ENCODE measurements at places on chromosomes 12 and 14.

GRCh38 chr12:98154850-98155249, 360.5 kb upstream of the TMPO start:
- no peak for DNase-seq

DNA sequence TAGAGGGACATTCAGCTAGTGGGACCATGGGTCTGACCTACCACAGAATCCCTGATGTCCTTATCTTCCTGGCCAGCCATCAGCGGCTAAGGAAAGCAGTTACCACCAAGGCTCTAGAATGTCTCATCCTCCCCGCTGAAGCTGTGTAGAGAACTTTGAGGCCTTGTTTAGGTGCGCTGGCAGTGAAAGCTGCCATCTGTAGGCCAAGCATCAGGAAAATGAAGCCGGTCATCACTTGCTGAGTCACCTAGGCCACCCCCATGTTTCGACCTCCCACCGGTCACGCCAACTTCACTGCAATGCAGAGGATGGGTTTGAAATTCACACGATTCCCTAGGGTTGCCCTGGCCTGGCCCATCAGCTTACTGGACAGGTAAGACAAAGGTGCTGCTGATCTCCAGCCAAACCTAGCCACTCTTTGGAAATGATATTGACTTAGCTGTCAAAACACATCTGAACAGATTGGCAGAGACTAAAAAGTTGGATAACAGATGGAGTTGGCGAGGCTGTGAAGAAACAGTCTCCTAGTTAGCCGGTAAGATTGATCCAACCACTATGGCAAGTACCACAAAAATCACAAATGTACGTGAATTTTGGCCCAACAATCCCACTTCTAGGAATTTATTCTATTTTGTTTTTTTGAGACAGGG, 52.0 kb downstream of the NOS1 start:
- DNase-seq, result no peak

DNA sequence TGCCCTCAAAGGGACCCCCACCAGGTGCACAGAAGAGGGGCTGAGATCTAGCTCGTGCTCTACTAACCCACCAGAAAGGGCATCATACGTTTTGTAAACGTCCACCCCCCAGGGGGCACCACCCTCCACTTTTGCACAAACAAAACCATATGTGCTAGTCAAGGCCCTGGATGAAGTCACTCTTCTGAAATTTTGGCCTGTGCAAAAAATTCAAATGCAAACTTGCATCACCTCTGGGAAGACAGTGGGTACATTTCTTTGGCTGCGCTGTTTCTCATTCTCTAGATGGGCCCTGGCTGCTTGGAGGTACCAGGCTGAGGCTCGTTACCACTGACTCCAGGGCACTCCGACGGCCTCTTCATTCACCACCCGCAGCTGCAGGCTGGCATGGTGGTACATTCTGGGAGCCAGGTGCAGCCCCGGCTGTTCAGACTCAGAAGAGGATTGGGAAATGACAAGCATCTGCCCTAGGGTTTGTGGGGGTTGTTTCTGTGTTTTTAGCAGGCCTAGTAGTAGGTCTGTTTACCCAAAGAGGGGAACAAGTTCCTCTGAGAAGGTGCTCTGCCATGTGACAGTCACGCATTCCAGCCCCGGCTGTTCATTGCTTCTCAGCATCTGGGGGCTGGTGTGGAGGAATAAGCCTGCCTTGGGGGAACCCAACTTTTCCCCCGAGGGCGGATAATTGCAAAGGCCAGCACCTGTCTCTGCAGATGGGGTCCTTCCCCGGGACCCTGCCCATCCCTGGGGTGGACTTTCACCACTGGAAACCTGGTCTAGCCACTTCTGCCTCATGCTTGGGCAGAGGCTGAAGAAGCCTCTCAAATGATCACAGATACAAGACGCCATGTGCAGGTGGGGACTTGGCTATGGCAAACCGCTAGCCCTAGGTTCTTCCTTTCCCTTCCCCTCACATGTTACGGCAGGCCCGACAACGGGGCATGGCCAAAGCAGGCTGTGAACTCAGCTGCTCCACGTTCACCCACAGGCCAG, 147.6 kb downstream of the DPF3 start:
- DNase-seq, result no peak

DNA sequence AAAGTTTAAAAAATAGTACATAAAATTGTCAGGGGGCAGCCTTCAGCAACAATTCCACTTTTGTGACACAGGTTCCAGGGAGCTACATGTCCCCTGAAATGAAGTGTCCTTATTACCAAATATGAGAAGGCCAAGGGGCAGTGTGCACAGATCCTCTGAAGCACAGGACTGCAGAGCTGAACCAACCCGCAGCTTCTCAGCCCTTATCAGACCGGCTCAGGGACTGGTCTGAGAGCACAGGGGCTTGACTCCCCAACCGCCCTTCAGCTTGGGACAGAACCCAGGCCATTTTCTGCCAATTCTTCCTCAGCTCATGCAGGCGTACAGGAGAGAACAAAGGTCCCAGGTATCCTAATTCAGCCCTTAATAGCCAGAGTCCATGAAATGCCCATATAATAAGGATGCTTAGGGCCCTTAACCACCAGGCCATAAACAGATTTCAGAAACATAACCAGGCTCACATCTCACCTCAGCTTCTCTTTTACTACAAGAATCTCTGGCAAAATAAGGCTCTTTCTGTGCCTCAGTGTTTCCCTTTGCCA, 221.3 kb downstream of the ANO2 start:
- DNase-seq, result no peak

DNA sequence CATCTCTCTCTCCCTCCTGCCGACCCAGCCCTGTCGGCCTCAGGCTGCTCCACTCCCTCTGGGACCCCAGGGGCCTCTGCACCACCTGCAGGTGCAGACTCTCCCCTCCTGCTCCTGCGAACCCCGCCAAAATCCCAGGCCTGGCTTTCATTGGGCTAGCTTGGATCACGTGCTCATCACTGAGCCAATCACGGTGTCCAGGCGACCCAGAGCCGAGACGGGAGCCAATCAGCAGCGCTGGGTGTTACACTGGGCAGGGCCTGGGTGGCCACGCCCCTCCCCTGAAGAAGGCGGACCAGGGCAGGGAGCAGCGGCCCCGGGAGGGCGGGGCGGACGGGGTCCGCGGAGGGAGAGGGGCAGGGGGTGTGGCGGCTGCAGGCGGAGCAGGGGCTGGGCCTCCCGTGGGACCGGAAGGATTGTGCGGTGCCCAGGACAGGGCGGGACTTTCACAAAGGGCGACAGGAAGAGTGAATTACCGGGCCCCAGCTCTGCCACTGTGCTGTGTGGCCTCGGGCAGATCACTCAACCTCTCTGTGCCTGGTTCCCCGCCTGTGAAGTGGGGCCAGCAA, 66.6 kb upstream of the FBRSL1 start:
- DNase-seq, result no peak

DNA sequence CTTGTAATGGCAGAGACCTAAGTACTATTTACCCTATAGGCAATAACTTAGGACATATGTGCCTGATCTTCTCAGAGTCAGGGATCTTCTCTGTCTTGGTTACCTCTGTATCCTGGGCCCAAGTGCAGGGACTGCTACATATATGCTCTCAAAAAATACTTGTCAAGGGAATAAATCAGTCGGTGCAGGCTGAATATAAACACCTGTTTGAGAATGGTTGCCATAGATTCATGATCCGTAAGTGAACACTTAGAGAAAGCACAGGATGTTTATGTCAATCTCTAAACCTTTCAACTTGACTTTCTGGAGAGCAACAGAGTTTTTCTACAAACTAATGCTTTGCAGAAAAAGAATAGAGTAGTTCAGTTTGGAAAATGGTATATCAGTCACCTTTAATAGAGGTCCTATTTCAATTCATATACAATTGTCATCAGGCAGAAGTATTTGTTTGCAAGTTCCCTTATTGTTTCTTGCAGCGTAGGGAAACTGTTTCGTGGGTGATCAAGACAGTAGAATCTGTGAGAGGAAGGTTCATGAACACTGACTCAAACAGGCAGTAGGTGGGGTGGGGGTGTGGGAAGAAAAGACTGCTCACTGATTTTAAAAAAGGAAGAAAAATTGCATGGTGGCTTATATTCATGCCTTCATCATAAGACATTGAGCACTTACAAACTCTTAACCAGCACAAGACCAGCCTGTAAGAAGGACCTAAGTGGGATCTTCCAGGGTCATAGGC, 6.0 kb upstream of the UBE2N start:
- DNase-seq, result no peak

- DNase-seq, result no peak
Measured at GRCh38 chr12:130716969-130717366, 869 bp upstream of the RIMBP2 start.
